Muscle of back (tissue), 13 donors: ENCODE measurements at places on chromosomes 16 and 17. TPM values are rescaled to one million over a fixed set of nuclear protein-coding genes. Genes with fewer than 3 reads are reported as not detected.

DNA sequence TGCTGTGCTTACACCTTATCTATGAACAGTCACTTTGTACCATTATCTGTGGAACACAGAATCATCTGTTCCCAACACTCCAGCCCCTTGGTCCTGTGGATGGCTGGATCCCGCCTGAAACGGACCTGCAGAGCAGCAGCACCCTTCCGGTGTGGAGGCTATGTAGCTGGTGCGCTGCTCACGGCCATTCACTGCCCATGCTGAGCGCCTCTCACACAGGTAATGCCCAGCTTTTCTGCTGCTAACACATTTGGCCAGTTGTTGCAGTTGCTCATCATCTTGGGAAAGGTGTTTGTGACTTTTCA is 11.4 kb upstream of the PLK1 start:
- no peak for DNase-seq

DNA sequence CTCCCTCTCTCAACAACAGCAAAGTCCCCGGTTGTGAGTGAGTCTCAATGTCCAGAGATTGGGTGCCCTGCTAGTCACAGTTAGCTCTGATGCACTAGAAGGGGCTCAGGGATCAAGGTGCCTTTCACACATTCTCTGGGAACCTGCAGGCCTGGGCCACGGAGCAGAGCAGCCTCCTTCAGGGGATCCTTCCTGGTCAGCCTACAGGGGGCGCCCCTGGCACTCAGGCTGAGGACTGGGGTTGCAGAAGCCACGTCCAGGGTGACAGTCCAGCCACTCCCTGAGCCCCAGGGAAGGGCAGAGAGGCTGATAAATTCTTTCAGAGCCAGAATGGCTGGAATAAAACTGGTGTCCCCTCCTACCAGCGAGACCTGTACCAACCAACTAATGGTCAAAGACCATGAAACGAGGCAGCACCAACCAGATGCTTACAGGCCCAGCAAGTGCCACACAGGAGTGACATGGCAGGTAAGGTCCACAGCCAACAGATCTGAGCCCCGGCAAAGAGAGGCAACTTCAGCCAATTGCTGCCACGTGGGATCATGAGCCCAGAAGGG is 43.5 kb downstream of the ST3GAL2 start:
- DNase-seq, result peak; percentile 13

GRCh38 chr17:3929181-3929580 is 12.9 kb upstream of the P2RX1 start:
- DNase-seq, result no peak

DNA sequence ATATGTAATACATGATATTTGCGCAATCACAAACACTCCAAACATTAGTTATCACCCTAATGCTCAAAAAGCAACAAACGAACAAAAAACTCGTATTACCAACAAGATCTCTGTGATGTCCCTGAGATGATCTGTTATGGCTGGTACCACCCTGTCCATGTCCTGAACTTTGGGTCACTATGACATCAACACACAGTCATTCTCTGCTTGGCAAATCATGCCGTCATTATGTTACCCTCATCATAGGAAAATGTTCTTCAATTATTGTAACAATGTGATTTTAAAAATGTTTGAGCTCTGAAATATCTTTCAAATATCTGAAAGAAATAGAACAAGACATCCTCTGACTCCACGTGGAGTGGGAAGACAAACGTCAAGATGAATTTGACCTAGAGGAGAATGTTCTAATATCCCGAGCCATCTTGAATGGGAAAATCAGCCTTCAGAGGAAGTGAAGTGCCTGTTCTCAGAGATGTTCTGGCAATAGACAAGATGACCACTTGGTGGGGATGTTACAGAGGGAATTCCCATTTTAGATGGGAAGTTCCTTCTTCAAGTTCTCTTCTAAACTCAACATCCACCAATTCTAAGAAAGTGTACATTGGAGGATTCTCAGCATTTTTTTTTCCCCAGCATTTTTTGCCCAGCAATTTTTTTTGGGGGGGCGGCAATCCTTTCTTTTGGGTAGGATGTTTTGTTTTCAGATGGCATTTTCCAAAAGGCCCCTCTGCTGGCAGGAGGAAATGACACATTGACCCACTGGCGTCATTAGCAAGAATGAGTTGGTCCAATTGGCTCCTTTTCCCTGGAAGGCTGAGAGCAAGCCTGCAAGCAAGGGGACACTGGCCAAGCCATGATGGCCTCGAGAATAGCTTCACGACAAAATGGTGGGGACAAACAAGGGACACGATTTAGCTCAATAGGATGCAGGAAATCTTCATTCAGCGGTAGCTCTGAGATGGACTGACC is 3.7 kb upstream of the HSD17B2 start:
- DNase-seq, result peak; percentile 48

DNA sequence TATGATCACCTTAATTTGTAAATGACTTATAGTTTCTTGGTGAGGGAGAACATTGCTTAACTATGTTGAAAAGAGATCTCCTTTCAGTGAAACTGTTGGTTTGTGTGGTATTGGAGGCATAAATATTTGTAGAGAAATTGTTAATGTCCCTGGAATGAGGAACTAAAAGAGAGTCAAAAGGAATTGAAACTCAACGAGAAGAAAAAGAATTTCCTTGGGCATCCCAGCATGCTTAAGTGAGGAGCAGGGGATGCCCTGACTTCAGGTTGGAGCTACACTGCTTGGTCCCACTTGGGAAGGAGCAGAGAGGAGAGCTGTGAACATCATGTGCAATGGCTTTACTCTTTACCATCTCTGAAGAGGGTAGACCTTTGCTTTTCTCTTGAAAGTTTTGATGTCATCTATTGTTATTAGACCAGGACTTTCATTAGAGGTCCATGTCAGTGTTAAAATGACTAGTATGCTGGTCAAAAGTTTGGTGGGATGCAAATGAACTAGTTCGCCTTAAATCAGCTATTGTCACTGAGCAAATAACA is 21.7 kb downstream of the KRT23 start:
- peak; percentile 16 for DNase-seq

DNA sequence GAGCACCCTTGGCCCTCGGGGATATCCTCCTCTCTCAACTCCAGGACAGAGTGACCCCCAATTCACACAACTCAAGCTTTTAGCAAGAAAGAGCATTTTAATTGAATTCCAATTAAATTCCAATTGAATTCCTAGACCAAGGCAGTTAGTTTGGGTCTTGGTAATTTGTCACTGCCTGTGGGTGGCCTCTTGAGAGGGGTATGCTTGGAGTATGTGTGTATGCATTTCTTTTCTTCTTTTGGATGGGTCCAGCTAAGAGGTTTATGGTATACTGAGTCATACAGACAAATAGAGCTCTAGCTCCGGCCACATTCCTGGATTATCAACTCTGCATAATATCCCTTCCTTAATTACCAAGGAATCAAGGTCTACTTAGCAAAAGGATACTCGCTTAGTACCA is 136.7 kb downstream of the PCTP start:
- no peak for DNase-seq

GRCh38 chr17:10372906-10373305 is at the start of gene MYH13:
MYH13 (minus strand) TSS chr17:10373006; CDS start chr17:10364530, 8,476 bp downstream.
- no peak for DNase-seq

DNA sequence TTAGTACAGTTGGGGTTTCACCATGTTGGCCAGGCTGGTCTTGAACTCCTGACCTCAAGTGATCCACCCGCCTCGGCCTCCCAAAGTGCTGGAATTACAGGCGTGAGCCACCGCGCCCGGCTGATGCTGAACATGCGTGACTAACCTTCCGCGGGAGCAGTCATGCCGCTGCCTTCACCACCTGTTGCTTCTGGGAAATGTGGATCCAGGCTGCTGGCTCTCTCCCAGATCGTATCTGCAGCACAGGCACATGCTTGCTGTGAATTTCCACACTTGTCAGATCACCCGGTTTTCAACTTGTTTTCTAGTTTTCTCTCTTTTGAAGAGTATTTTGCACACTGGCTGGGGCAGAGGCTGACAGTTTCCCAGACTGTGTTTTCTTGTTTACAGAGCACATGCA is 97.9 kb downstream of the ADCY9 start:
- peak; percentile 62 for DNase-seq

GRCh38 chr17:76519048-76519966 is 18.1 kb upstream of the RHBDF2 start:
- peak; percentile 86 for DNase-seq

DNA sequence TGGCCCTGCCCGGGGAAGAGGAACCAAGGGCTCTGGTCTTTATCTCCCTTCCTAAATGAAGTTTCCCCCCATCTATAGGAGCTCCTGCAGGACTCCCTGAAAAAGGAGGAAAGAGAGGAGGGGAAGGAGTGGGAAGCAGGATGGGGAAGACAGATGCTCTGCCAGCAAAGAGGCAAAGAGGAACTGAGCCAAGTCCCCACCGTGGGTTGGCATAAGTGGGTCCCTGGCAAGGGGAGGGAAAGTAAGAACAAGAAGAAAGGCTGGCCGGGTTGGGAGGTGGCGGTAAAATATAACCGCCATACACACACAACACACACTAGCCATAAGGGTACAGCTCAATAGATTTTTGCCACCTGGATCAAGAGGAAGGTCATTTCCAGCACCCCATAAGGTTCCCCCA is 6.1 kb upstream of the EIF1 start:
- no peak for DNase-seq

DNA sequence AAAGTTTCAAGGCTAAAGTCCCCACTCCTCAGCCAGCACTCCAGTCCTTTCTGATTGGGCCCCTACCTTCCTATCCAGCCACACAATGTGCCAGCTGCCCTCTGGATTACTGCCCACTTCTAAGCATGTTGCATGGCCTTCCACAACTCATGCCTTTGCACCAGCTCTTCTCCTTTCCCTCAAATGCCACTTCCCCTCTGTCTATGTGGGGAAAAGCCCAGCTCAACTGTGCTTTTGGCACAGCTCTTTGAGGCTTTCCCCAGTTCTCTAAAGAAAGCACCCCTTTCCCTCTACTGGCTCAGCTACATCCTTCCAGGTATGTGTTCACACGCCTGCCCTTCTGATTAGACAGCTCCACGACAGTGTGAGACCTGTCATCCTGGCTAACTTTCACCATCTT is 18.5 kb downstream of the GTF3C1 start:
- DNase-seq, result no peak

- DNase-seq, result no peak
These were observed 66.3 kb downstream of the CHD9 start for GRCh38 chr16:53121043-53121620.

GRCh38 chr16:67541391-67542263 is 13.0 kb downstream of the RIPOR1 start:
- no peak for DNase-seq

- peak; percentile 65 for DNase-seq
These were observed 122.3 kb downstream of the SSH2 start for GRCh38 chr17:29807520-29808361.

DNA sequence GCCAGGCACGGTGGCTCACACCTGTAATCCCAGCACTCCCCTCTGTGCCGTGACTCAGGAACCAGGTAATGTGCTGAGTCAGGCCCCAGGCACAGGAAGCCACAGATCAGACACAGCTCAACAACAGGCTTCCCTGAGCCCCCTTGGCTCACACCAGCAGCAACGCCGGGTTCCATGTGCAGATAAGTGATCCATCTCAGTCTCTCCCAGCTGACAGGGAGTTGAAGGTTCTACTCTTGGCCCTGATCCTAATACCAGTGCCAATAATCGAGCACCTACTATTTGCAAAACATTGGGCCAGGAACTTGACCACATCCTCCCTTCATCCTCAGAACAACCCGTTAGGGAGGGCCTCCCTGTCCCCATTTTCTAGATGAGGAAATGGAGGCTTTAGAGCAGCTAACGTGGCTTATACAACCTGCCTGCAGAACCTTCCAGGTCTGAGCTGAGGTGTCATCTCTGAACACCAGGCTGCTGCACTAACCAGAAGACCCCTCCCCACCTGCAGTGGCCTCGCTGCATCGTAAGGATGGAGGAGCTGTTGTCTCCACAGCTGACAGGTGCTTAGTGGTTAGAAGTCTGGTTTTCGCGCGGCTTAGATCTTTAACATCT is 64.8 kb upstream of the AMZ2 start:
- DNase-seq, result no peak

DNA sequence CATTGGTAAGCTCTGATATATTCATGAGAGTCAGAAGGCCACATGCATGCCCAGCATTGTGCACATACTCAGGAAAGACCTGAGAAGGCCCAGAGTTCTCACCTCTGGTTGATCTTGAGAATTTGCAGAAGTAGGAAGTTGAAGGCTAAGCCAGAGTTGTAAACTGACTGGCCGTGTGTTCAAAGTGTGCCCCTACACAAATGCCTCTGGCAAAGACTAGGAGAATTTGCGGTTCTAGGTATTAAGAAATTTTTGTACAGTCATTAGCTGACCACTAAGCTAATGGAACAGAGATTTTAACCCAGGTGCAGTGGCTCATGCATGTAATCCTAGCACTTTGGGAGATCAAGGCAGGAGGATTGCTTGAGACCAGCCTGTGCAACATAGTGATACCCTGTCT is 25.0 kb downstream of the FBXL20 start:
- DNase-seq, result no peak

GRCh38 chr16:71781741-71782140 is 26.9 kb downstream of the AP1G1 start:
- no peak for DNase-seq

- DNase-seq, result no peak
These were observed 139.5 kb downstream of the CMIP start for GRCh38 chr16:81583893-81584631.

- DNase-seq, result no peak
These were observed 148.9 kb downstream of the XYLT1 start for GRCh38 chr16:17321824-17322223.

- no peak for DNase-seq
These were observed 153.8 kb downstream of the SNX11 start for GRCh38 chr17:48261297-48261880.

The DDX52 gene
- polyA plus RNA-seq, result 16.5 TPM

The STX1B gene
- polyA plus RNA-seq, result 1.8 TPM

The MOSMO gene
- polyA plus RNA-seq, result 14.6 TPM

The CD300LB gene
- 0.17 TPM for polyA plus RNA-seq

The KIF2B gene
- polyA plus RNA-seq, result not detected

The RGS11 gene
- 1.6 TPM for polyA plus RNA-seq

The DNAH9 gene
- 0.57 TPM for polyA plus RNA-seq

The KRTAP4-4 gene
- not detected for polyA plus RNA-seq
